ENCODE measurements at places on chromosomes 13 and 19.

- DNase-seq, result no peak
These were observed 7.5 kb upstream of the ILF3 start for GRCh38 chr19:10646456-10647159.

DNA sequence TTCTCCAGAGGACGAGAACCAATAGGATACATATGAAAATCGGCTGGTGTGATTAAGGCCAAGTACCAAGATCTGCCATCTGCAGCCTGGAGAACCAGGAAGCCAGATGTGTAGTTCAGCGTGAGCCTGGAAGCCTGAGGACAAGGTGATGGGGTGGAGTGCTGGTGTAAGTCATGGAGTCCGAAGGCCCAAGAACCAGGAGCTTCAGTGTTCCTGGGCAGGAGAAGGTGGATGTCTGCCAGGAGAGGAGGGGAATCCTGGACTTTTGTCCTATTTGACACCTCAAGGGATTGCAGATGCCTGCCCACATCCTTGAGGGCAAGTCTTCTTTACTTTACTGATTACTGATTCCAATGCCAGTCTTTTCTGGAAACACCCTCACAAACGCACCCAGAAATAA is 71.5 kb downstream of the SPATA13 start:
- DNase-seq, result no peak

- DNase-seq, result no peak
These were observed 72.0 kb upstream of the KCTD15 start for GRCh38 chr19:33724721-33725060.

DNA sequence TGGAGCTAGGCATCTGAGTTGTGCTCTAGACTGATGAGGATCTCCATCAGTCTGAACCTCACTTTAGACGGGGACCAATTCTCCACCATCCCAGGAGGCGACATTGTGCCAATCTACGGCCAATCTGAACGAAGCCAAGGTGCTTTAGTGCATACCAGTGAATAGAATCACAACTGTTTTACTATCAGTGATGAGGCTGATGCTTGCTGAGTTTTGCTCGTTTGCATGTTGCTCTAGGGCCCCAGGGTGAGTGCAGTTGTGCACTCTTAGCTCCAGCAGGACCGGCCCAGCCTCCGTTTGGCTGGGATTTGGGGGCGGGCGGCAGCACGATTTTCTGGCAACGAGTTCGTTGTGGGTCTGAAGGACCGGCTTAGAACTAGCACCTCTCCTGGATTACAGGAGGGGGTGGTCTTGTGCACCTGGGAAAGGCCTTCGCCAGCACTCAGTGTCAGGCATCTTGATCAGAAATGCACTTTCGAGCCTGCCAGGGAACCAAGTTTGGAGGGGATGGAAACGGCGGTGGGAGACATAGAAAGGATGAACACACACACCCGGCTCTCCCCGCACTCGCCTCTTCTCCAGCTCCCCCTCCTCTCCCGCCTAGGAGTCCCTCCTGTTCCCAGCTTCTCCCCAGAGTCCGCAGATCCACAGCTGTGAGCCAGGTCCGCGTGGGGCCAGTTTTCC is 4.4 kb downstream of the GSX1 start:
- peak; percentile 20 for DNase-seq

DNA sequence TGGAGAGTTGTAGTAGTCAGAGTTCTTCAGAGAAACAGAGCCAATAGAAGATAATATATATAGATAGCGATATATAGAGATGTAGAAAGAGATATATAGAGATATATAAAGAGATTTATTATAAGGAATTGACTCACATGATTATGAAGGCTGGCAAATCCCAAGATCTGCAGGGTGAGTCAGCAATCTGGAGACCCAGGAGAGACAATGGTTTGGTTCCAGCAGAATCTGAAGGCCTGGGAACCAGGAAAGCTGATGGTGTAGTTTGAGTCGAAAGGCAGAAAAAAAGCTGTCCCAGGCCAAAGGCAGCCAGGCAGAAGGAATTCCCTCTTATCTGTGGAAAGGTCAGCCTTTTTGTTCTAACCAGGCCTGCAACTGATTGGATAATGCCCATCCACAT is 194.1 kb downstream of the NUFIP1 start:
- no peak for DNase-seq
